ENCODE measurements at places on chromosomes 6 and 20.
A peak's percentile ranks its signal among the peaks of the same experiment; 100 is the strongest.

- no peak for DNase-seq
These were observed 62.4 kb downstream of the AIG1 start for GRCh38 chr6:143123081-143123480.

DNA sequence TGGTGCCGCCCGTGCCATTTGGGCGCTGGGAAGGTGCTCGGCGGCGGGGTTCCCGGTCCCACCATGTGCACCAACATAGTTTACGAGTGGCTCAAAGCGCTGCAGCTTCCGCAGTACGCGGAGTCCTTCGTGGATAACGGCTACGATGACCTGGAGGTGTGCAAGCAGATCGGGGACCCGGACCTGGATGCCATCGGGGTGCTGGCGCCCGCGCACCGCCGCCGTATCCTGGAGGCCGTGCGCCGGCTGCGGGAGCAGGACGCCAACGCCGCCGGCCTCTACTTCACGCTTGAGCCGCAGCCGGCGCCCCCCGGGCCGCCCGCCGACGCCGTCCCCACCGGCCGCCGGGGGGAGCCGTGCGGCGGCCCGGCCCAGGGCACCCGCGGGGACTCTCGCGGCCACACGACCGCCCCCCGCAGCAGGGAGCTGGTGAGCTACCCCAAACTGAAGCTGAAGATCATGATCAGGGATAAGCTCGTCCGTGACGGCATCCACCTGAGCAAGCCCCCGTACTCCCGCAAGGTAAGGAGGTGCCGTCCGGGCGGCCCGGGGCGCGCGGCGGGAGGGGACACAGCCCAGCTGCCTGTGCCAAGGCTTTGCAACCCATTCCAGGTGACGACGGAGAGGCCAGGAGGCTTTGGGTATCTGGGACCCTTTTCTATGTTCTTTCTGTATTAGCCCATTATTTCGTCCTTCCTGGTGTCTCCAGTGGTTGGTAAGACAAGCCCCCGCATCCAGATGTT is 547 bp downstream of the SAMD5 start:
- no peak for DNase-seq

- DNase-seq: no peak
These were observed 10.2 kb upstream of the CHRNA4 start for GRCh38 chr20:63371291-63371865.

GRCh38 chr6:31142361-31142761 is 3.5 kb upstream of the PSORS1C2 start:
- no peak for DNase-seq

DNA sequence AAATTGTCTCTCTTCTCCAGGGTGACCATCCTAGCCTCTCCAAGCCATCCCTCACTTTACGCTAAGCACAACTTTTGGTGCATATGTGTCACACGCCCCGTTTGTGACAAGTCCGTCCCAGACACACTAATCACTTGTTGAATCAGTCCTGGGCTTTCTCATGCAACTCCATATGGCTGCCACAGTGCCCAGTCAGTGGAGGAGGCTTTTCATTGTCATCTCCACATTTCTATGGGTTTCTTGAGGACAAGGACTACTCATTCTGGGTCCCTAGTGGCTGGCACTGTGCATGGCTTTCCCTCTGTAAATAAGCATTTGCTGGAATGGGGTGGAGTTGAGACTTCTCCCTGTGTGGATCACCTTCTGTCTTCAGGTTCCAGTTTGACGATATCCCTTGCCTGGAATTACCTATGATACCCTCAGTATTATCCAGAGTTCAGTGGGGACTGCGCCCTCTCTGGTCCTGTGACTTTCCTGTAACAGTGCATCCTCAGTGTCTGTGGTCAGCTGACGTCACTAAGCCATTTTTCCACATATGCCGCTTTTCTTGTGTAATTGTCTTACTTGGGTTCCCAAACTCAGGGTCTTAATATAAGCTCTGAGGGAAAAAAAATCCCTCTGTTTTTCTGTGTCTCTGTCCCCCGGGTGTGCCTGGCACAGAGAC is 59.8 kb upstream of the MYL9 start:
- DNase-seq: peak; percentile 18

- no peak for DNase-seq
These were observed 37.7 kb downstream of the INSM1 start for GRCh38 chr20:20405623-20406022.

GRCh38 chr6:91970700-91971099 is 1383.8 kb upstream of the MAP3K7 start:
- no peak for DNase-seq

DNA sequence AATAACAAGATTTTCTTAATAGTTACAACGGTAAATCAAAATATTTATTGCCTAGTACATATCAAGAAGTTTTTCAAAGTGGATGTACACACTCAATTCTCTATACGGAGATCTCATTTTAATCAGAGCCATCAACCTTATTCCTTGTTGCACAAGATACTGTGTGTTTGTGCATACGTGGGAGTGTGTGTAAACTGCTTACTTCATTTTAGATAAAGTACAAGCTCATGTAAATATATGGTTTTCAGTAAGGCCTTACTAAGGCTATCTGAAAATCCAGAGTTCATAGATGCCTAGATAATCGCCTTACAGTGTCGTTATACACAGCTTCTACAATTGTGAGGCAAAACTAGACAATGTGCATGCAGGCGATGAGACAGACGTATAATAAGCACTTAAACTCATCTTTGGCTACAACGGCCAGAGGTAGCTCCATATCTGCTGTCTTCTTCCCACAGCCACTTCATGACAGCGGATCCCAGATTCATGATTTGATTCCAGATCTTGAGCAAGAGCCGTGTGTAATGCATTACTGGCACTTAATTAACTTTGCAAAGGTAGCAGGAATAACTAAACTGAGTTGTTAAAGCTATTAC is 2.5 kb downstream of the PERP start:
- no peak for DNase-seq

DNA sequence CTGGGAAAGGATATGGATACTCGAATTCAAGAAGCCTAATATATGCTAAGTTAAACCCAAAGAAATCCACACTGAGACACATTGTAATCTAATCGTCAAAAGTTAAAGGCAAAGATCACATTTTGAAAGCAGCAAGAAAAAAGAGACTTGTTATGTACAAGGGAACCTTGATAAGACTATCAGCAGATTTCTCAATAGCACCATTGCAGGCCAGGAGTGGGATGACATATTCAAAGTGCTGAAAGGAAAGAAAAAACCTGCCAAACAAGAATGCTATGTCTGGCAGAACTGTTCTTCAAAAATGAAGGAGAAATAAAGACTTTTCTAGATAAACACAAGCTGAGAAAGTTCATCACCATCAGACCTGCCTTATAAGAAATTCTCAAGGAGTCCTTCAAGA is 75.2 kb downstream of the COL21A1 start:
- no peak for DNase-seq

DNA sequence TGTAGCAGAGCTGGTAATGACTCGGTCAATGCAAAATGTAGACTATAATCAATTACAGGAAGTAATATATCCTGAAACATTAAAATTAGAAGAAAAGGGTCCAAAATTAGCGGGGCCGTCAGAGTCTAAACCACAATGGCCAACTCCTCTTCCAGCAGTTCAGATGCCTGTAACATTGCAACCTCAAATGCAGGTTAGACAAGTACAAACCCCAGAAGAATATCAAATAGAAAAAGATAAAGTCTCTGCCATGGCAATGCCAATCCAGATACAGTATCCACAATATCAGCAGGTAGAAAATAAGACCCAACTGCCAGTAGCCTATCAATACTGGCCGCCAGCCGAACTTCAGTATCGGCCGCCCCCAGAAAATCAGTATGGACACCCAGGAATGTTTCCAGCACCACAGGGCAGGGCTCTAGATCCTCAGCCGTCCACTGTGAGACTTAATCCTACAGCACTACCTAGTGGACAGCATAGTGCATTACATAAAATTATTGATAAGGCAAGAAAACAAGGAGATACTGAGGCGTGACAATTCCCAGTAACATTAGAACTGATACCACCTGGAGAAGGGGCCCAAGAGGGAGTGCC is 158.4 kb downstream of the GPX5 start:
- peak; percentile 12 for DNase-seq

DNA sequence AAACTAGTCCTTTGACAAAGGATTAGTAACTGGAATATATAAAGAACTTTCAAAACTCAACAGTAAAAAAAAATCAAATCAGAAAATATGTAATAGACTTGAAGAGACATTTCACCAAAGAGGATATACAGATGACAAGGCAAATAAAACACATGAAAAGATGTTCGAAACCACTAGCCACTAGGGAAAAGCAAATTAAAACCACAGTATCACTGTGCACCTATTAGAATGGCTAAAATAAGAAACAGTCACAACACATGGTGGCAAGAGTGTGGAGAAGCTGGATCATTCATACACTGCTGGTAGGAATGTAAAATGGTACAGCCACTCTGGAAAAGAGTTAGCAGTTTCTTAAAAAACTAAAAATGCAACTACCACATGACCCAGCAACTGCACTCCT is 14.9 kb downstream of the ZBTB2 start:
- no peak for DNase-seq

DNA sequence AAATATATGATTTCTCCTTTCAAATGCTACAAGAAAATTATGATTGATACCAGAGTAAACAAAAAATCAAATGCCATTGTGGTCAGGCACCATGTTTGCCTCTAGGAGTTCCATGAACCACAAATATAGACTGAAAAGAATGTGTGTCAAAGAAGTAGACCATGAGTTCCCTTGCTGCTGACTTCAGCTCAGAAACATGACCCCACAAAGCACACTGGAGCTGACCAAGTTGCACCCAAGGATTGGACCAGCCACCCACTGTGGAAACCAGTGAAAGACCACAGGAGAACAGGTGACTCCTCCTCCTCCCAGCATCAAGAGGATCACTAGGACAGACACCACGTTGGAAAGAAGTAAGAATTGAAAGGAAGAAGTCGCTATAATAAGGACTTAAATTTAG is 90.8 kb upstream of the TENT5A start:
- DNase-seq: no peak

- DNase-seq: peak; percentile 80
These were observed 59.9 kb upstream of the TENT5A start for GRCh38 chr6:81812401-81812800.

DNA sequence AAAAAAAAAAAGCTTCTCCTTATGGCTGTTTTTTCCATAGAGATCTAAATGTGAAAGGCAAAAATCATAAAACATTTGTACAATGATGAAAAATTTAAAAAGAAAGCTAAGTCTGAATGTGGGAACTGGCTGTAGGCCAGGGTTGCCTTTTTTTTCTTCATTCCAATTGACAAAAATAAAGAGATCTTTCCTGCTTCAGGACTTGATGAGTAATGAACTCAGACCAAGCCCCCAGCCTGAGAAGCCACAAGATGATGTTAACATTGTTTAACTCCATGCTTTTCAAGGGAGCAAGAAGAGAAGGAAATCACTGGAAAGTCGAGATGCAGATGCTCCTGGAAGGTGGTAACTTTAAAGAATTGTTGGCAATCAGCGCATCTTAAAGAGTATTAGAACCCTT is 41.4 kb downstream of the TRMT6 start:
- DNase-seq: no peak

GRCh38 chr20:47024461-47024937 is 129.9 kb downstream of the EYA2 start:
- peak; percentile 23 for DNase-seq

DNA sequence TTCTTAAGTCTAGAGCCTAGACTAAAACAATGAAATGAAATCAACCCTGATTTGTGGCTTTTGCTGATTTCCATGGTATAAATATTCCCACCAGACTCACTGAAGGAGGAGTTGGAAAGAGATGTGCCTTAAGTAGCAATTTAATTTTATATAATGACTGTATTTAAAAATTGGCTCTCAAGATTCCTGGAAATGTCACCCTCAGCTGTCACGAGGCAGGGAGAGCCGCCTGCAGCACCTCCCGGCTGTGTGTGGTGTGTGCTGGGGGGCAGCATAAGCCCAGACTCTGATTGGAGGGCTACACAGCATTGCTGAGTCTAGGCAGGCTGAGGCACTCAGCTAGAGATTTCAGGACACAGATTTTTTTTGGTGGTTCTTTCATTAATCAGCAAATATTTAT is 40.6 kb upstream of the TMEM181 start:
- no peak for DNase-seq

- DNase-seq: no peak
These were observed 348.7 kb upstream of the MANEA start for GRCh38 chr6:95228636-95229035.

- DNase-seq: no peak
These were observed 1.2 kb downstream of the TCEA2 start for GRCh38 chr20:64064145-64064698.

- no peak for DNase-seq
These were observed 12.3 kb upstream of the RAET1L start for GRCh38 chr6:150037526-150038201.

All from MV-4-11 (cell line).